Ammon's horn (tissue), 1 donor: ENCODE measurements at places on chromosomes 16 and 17.

GRCh38 chr17:65191811-65192740, 54.9 kb downstream of the RGS9 start:
- no peak for DNase-seq

- DNase-seq = no peak
Measured at GRCh38 chr16:70752426-70752825, 48.5 kb downstream of the VAC14 start.

- DNase-seq = no peak
Measured at GRCh38 chr17:81324177-81324850, 29.2 kb upstream of the SLC38A10 start.

DNA sequence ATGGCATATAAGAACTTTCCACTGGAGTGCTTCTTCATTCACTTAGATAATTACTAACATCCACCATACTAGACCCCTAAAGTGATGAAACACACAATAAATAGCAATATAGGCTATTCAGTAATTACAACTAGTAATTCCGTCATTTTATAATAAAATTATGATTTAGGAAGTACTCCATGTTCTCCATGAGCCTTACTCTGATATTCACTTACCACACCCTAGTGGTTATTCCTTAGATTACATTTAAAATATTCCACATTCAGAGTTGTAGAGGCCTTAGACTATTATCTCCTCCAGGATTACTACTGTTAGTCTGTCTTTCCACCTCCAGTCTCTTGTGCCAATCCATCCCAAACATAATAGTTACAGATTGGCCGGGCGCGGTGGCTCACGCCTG, 62.4 kb downstream of the STH start:
- no peak for DNase-seq

- DNase-seq = no peak
Measured at GRCh38 chr17:77328823-77329740, 188.3 kb downstream of the SEC14L1 start.

- DNase-seq = no peak
Measured at GRCh38 chr17:17175340-17175739, 30.8 kb downstream of the PLD6 start.

DNA sequence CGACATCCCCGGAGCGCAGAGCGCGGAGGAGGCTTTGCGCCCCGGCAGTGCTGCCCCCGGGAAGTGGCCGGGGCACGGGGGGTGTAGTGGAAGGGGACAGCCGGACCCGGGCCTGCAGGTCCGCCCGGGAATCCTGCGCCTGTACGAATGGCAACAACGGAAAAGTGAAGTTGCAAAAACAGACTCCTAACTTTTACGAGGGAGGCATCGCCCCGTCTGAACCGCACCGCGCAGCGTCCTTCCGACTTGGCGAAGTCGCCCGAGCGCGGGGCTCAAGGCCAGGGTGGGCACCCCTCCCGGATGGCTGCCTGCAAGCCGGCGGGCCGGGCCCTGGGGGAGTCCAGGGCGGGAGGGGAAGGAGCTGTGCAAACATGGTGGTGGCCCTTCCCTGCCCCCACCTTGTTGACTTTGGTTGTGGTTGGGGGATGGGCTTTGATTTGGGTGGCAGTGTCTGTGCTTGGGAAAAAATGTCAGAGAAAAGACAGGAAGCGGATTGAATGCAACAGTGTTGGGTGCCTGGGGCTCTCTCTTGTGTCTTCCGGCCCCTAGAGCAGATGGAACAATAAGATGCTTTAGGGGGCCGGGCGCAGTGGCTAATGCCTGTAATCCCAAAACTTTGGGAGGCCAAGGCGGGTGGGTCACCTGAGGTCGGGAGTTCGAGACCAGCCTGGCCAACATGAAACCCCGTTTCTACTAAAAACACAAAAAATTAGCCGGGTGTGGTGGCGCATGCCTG, 675 bp downstream of the RNF213 start:
- DNase-seq = peak; percentile 54

GRCh38 chr16:80720804-80721371, 83.5 kb downstream of the CDYL2 start:
- DNase-seq = no peak

DNA sequence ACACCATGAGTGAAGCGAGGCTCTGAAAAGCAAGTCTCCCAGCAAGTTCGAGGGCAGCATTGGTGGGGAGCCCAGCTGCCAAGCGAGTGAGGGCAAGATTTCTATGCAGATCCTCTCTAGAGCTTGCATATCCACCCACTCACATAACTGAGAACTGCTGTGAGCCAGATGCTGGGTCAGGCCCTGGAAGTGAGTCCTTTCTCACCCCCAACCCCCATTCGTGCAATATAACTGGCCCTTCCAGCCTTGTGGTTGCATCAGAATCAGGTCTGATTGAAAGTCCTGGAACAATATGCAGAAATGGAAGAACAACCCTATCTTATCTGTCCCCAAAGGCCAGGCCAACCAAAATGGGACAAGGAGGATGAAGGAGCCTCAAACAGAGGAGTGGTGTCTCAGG, 146.6 kb downstream of the IRX5 start:
- no peak for DNase-seq

- no peak for DNase-seq
Measured at GRCh38 chr17:8837563-8838075, 29.9 kb downstream of the PIK3R6 start.

- no peak for DNase-seq
Measured at GRCh38 chr17:42748202-42748907, 3.5 kb upstream of the EZH1 start.

- no peak for DNase-seq
Measured at GRCh38 chr17:68143425-68143824, 104.4 kb upstream of the AMZ2 start.

DNA sequence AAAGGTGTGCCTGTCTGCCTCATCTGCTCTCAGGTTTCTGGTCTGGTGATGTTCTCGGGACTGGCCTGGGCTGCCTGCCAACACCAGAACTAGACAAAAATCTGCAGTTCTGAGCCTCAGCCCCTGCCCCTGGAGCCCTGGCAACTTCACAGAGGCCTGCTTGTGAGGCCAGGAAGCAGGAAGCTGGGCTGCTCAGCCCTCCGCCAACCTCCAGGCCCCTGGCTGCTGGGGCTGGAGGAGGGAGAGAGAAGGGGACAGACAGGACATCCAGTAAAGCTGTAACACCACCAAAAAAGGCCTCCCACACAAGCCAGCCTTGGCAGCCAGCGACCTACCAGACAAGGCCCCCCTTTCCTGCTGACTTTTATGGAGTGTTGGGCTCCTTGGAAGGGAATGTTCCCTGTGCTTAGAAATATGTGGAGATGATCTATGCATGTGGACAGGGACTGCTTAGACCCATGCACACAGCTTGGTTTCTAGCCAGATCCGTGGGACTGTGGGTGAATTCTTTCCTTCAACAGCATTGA, 157.6 kb downstream of the XYLT1 start:
- DNase-seq = peak; percentile 60

GRCh38 chr16:83433201-83433600, 374.6 kb upstream of the HSBP1 start:
- DNase-seq = no peak

DNA sequence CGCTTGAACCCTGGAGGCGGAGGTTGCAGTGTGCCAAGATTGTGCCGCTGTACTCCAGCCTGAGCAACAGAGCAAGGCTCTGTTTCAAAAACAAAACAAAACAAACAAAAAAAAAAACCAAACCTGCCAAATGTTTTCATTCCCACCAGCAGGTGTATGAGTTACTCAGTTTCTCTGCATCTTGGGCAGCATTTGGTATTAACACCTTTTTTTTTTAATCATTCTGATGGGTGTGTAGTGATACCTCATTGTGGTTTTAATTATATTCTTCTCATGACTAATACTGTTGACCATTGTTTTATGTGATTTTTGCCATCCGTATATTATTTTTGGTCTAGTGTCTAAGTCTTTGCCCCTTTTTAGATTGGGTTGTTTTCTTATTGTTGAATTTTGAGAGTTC, 15.3 kb downstream of the NFATC3 start:
- DNase-seq = no peak

GRCh38 chr17:69064001-69064400, 3.3 kb upstream of the ABCA9 start:
- no peak for DNase-seq

DNA sequence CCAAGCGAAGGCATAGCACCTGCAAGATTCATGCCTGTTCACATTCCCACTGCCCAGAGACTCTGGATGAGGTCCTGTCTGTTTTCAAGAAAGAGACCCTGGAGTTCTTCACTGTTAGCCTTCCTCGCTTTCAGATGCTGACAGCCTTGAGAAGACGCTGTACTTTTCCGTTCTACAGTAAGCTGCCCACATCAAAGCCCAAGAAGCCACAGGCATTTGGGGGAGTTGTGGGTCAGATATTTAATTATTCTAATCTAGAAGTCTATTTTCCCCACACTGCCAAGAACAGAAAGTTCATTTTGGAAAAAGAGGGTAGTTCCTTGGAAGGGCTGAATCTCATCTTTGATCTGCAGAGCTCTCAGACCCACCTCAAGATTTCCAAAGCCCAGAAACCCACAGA, 127.9 kb downstream of the AXIN2 start:
- DNase-seq = no peak

DNA sequence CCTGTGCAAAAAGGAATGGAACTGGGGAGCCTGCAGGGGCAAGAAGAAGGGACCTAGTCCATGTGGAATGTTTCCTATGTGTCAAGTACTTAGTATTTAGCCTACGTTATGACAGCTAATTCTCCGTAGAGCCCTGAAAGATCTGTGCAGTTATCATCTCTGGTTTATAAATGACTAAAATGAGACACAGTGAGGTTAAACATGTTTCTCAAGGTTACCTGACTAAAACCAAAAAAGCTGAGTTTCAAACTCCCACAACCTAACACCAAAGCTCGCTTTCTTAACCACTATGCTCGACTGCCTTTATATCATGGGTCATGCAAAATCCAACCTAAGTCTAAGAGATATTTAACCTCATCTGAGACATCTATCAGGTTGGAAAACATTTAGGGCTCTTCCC, 53.3 kb upstream of the CCL2 start:
- no peak for DNase-seq

DNA sequence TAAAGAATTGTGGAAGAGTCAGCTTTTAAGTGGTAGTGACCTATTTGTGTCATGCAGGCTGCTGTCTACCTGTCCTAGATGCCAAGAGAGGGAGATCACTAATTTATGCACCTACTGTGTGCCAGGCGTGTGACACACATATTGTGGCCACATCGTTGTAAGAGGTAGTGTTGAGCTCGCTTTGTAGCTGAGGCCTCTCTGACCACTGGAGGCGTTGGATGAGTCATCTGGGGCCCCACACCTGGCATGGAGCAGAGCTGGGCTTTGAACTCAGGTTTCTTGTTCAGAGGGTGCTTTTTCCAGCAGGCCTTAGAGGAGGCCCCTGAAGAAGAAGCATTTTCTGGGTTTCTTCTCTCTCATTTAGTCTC, 52.3 kb upstream of the LGALS9 start:
- no peak for DNase-seq

GRCh38 chr17:72614871-72615626, 477.4 kb downstream of the SLC39A11 start:
- DNase-seq = peak; percentile 93

GRCh38 chr16:73036074-73036826, 11.7 kb downstream of the ZFHX3 start:
- DNase-seq = no peak

GRCh38 chr17:51921500-51921899, 237.0 kb downstream of the CA10 start:
- DNase-seq = no peak

GRCh38 chr16:63983401-63983800, 1138.5 kb downstream of the CDH11 start:
- DNase-seq = no peak

DNA sequence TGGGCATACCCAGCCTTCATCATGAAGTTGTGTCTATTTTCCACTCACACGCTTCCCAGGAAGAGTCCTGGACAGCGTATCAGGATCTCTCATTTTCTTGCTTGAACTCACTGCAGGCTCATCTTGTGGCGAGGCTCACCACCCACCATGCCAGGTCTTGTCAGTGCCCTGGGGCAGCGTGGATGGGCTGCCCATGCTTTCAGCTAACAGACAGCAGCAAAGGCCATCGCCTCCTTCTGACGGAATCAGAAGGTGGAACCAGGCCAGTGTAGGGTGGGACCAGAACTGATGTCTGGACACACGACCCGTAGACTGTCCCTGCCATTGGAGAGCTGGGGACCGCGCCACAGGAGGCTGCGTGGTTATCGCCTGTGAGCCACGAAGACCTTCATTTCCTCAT, 169.4 kb downstream of the FOXL1 start:
- DNase-seq = no peak
